Esophagus squamous epithelium (tissue), 5 donors: ENCODE measurements at places on chromosomes 1 and 21.

GRCh38 chr1:1335792-1336248 lies 4.7 kb downstream of the TAS1R3 start:
- DNase-seq = no peak

GRCh38 chr1:105442901-105443300 lies 1613.6 kb upstream of the PRMT6 start:
- DNase-seq = no peak

GRCh38 chr21:45220071-45220481 lies 67.6 kb downstream of the POFUT2 start:
- DNase-seq = no peak

DNA sequence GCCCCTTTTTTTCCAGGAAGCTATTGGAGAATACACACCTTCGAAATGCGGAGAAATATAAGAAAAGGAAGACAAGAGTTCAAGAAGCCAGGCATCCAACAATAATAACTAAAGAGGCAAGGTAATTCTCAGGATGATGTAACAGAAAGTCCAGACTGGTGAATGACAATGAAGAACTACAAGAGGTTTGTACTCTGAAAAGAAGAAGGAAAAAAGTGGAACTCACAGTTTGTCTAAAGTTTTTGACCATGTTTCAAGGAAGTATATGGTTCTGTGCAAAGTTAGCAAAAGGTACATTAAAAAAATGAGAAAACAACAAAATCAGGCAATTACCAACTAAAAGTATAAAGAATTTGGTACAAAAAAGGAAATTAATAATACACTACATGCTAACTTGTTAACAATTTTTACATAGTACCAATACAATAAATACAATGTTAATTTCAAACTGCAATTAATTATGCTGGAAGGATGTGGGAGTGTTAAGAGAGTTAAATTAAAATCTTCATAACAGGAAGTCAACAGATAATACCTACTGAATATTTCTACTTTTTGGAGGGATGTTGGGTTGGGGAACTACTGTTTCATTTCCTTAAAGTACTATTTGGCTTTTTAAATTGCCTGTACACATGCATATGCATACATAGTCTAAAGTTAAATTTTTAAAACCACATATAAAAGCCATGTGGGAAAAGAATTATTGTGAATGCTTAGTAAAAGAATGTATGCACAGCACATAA lies 12.9 kb upstream of the CD55 start:
- DNase-seq = no peak

DNA sequence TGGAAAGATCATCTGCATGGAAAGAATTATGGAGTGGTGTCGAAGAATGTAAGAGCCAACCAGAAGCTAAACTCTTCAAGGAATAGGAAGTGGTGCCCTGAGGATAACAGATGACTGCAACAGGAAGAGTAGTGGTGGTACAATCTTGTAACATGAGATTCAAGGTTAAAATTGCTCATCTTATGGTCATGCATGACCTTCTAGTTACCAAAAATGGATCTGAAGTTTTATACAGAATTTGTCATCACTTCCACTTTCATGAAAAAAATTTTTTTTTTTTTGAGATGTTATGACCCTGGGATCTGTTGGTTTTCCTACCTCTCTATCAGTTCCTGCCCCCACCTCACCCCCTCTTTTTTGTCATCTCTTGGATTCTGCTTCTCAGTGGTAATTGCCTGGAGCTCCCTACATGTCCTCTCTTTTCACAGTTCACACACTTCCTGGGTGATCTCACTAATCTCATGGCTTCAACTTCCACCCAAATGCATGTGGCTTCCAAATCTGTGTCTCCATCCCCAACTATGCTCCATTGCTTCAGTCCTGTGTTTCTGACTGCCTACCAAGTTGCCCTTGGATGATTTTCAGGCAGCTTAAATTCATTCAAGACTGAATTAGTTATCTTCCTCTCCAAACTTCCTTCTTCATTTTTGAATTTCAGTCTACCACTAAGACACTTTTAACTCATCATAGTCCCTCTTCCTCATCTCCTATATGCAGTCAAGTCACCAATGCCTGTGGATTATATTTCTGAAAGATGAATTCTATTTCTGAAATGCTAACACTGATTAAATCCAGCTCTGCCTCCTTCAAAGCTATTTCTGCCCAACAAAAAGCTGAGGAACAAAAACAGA lies 48.4 kb downstream of the SLAMF6 start:
- DNase-seq = no peak

- no peak for DNase-seq
Observed at GRCh38 chr1:83508485-83509151, 490.3 kb downstream of the TTLL7 start.

DNA sequence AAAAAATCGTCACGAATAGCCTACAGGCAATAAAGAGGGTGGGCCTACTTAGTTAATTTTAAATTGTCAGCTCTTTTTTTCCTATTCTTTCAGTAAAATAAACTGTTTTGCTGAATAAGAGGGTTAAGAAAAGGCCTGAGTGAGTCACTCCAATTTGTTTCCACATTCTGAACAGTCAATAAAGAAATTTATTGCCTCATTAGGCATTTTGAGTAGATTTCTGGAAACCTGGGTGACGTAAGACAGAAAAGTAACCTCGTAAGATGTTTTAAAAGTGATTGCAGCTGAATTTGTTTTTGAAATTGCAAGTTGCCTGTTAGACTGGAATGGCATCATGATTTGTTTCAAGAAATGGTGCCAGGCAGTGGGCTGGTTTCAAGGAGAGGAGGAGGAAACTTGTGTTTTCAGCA lies 439.3 kb downstream of the USP25 start:
- no peak for DNase-seq

DNA sequence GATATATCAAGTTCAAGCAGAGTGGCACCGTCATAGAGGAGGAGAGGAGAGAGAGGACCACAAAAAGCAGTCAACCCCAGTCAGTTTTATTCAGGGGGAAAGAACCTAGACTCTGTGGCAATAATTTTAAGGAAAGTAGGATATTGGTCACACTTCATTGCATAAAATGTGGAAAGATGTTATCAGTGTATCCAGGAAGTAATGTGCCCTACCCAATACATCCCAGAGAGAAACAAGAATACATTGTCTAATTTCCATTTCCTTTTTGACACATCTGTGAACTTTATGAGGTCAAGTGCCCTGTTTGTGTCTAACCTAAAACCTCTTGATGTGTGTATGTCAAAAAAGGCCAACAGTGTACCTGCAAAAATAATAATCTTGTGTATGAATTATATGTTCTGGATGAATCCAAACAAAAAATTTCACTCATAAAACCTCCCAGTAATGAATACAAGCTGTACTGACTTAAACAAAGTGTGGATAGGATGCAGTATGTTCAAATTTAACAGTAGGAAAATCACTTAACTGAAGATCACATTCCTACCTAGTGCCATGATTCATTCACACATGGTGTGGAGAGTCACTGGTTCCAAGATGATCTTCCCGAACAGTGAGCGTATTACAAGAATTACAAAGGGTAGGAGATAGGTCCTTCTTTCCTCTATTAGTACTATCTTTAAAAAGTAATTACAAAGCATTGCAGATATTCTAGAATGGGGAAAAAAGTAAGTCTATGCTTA lies 712.1 kb upstream of the CXADR start:
- no peak for DNase-seq

GRCh38 chr1:59522925-59523505 lies 226.1 kb downstream of the FGGY start:
- no peak for DNase-seq

DNA sequence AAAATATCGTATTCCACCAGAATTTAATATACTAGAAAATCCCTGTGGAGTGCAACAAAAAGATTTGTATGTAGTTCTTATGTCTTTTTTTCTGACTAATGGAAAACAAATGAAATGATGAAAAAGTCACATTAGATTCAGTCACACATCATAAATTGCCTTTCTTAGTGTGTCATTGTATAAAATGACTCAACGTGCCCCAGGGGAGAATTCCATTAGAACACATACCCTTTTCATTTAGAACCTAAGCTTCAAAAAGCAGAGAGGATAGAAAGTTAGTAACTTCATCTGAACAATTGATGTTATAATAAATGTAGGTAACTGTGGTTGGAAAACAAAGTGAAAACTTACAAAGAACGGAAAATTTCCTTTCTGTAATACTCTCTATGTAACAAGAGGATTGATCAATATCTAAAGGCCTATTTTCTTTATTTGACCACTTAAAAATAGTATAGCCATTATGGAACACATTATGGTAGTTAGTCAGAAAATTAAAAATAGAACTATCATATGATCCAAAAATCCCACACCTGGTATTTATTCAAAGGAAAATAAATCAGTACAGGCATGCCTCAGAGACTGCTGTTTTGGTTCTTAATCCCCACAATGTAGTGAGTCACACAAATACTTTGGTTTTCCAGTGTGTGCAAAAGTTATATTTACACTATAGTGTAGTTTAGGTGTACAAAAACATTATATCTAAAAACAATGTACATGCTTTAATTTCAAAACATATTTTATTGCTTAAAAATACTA lies 1016.1 kb downstream of the KCNT2 start:
- no peak for DNase-seq

- DNase-seq = no peak
Observed at GRCh38 chr1:70685300-70686286, 274.5 kb downstream of the CTH start.

GRCh38 chr1:67732750-67733151 lies 47.8 kb downstream of the GADD45A start:
- DNase-seq = no peak

- DNase-seq = no peak
Observed at GRCh38 chr1:22418933-22419382, 32.7 kb upstream of the ZBTB40 start.

DNA sequence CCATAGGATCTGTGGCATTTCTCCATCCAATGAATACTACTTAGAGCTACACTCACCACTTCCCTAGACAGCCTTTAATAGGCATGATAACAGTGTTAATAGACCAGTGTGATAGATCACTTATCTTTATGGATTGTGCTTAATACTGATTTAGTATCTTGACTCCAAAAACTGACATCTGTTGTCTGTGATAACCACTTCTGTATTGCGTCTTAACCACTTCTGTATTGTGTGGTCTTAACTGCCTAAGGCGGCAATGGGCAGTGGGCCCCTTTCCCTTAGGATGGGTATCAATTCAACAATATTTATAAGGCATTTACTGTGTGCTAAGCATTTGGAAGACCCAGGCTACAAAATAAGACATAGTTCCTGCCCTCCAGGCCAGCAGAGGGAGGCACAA lies 32.0 kb upstream of the RCAN3 start:
- no peak for DNase-seq

DNA sequence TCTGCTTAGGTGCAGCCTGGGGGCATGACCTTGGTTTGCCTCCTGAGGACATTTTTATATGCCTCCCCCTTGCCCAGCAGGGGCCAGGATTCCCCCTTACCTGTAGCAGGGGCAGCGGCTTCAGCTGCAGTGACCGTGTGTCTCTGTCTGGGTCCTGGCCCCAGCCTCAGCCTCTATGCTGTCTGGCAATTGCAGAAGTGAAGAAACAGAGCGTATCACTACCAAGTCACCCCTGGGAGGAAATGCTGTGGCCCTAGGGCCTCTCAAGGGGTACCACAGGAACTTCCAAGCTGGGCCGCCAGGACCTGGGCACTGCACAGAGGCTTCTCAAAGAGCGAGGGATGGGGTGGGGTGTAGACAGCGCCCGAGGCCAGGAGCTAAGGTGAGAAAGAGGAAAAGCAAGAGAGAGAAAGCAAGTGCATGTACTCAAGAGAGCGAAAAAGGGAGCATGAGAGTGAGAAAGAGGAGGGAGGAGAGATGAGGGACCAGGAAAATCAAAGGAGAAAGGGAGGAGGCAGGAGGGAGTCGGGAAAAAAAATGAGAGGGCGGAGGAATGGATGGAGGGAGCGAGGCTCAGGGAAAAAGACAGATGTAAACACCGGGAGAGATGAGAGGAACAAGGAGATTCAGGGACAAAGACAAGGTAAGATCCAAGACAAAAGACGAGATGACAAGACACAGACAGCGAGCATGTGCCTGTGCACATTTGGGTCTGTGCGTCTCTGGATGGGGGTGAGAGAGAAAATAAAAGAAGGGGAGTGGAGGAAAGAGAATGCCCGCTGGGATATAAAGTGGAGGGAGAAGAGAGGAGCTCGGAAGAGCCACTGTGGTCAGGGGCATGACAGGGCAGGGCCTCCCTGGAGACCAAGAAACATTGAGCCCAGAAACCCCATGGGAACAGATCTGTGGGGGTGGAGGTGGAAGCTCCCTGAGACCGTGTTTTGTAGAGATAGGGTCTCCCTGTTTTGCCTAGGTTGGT lies at the start of gene PTAFR:
Gene PTAFR (minus strand): TSS at position 199 of the 979 bp plus-strand sequence. CDS start 25,669 bp downstream, outside the sequence.
- no peak for DNase-seq

GRCh38 chr1:235275223-235275622 lies 52.8 kb downstream of the ARID4B start:
- DNase-seq = no peak

DNA sequence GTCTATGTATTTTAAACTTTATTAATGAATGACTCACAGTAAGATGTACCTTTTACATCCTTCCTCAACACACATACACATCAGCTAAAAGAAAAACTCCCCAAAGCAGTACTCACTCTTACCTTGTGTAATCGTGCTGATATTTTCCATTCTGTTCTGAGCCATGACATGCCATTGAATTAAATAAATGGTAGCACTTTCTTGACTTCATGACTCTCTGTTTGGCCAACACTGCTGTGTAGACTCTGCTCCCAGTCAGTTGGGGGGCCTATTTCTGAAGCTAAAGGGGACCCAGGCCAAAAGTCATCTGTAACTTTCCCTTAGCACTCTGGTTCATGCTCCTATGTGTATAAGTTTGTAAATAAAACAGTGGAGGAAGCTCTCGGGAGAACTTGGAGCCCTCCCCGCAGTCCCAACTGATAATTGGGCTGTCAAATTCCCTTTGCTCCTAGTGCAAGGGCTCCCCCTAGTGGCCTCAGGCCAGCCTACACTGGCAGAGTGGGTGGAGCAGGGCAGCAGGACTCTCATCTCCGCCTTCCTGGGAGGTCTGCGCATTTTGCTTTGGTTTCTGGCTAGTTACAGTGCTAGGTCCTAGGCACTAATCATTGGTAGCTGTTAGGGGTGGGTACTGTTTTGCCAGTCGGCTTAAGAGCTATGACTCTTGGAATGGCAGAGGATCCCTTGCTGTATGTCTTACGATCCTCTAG lies 1.7 kb upstream of the FYB2 start:
- no peak for DNase-seq

GRCh38 chr1:243842161-243842560 lies 7.9 kb downstream of the AKT3 start:
- DNase-seq = no peak

- DNase-seq = no peak
Observed at GRCh38 chr1:15275921-15276683, 29.1 kb downstream of the FHAD1 start.

DNA sequence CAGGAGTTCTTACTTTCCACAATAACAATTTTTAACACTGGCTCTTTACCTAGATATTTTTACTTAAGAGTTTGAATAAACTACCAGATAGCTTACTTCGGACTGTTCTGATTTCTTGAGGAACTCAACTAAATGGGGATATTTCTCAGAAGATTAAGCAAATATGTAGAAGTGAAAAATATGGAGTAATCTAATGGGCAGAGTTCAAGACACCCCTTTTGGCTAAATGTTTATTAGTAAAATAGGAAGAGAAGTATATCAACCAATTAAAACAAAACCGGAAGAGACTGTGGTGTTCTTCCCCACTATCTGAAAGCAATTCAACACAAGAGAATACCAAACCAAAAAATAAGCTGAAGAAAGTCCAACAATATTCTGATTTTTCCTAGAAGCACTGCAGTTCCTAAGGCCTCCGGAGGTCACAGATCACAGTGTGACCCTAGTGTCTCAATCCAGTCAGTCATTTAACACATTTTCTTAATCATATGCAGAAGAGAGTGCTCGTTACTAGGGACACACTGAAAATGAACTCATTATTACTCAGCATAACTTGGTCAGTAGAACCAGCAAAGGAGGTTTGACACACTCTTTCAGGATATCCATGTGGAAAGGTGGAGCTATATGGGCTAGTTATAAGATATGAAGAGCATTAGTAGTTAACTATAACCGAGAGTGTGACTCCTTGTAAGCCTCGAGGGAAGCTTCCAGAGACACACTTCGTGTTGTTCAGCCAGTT lies 5.2 kb downstream of the SIPA1L2 start:
- no peak for DNase-seq
